ENCODE measurements at places on chromosomes 6 and 20.

DNA sequence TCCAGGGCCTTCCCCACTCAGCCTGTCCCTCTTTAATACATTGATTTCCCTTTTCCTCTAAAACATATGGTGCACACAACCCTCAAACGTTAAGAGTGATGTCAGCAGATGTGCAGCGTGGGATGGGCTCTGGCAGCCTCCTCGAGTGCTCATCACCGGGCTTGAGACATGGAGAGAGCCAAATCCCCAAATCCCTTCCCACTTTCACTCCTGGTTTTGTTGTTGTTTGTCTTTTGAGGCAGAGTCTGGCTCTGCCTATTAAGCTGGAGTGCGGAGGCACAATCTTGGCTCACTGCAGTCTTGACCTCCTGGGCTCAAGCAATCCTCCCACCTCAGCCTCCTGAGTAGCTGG lies 5.8 kb upstream of the PLTP start:
- DNase-seq, result no peak

DNA sequence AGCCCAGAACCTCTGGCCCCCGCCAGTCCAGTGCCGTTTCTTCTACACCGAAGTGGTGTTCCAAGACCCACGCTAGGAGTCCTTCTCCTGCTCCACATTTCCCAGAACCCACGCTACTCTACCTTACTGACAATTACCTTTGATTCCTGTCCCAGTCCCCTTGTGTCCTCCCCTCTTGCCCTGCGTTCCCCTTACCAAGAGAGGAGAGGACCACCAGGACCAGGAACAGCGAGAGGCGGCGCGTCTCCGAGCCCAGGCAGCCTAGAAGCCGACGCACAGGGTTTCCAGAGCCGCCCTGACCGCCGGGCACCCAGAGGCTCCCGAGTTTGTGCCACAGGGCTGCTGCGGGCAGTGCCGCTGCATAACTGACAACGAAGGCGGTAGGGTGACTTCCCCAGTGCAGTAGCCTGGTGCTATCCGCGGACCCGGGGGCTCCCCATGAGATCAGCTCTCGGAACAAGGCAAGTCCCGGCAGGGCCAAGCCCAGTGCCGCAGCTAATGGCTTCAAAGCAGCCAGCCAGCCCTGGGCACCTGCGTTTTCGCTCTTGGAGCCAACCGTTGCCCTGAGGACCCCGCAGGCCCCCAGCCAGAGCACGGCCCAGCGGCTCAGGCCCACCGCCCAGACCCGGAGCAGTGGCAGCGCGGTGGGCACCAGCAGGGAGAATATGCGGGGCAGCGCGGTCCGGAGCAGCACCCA lies 512 bp downstream of the TAP1 start:
- DNase-seq, result no peak

DNA sequence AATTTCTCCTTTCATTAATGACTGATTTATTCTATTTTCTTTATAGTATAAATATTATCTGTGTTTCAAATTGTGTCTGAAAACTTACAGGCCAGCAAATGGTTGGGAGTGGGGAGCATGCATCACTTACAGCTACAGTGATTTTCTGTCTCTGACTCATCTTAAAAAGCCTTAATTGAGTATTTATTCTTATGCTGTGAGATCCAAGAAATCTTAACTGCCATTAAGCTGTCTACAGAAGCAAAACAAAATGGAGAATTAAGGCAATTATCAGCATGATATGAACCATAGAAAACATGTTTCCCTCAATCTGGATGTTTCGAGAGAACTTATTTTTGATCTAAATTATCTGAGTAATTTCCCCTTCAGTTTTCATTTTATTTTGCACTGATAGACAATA lies 831.2 kb downstream of the KIF16B start:
- no peak for DNase-seq

DNA sequence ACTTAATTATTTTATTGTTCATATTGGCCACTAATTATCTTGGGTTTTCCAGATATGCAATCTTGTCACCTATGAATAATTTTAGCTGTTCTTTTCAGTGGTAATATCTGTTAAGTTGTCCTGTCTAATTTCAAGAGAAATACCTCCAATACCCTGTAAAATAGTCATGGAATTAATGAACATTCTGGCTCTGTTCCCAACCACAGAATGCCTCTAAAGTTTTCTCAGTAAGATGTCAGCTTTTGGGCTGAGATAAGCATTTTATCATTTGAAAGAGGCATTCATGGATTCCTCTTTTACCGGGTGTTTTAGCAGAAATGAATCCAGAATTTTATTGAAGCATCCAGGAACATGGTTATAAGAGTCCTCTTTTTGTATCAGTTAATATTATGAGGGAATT lies 109.3 kb downstream of the WDR27 start:
- no peak for DNase-seq

- DNase-seq, result no peak
These were observed 555.8 kb downstream of the PKHD1 start for GRCh38 chr6:51531623-51532022.

DNA sequence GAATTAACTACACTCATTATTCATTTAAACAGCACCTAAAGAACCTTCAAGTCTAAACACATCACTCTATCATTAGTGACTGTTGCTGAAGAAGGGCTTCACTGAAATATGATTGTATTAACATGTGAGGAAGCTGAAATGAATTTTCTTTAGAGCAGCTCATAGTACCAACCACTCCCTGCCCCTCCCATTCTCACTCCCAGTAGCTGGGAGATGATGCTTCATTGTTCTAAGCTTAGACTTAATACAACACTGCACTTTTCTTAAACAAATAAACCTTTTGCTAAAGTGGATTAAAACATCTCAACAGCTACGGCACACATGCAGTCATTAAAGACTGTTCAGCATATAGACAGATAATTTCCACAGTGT lies 63.1 kb downstream of the ATXN1 start:
- no peak for DNase-seq

DNA sequence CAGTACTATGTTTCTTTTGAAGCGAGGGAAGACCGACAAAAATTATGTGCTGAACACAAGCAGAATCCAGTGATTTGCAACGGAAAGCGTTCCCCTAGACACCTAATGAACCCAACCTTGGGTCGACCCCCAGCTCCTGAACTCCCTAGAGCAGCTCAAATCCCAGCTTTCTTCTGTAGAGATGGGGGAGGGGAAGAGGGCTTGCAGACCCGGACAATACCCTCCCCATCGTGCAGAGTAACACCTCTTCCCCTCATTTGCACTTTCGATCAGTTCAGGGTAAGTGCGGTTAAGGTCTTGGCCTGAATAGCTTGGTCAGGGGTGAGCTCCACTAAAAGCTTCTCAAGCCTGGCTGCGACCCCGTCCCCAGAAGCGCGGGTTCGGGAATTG lies 404 bp downstream of the CEP162 start:
- no peak for DNase-seq

DNA sequence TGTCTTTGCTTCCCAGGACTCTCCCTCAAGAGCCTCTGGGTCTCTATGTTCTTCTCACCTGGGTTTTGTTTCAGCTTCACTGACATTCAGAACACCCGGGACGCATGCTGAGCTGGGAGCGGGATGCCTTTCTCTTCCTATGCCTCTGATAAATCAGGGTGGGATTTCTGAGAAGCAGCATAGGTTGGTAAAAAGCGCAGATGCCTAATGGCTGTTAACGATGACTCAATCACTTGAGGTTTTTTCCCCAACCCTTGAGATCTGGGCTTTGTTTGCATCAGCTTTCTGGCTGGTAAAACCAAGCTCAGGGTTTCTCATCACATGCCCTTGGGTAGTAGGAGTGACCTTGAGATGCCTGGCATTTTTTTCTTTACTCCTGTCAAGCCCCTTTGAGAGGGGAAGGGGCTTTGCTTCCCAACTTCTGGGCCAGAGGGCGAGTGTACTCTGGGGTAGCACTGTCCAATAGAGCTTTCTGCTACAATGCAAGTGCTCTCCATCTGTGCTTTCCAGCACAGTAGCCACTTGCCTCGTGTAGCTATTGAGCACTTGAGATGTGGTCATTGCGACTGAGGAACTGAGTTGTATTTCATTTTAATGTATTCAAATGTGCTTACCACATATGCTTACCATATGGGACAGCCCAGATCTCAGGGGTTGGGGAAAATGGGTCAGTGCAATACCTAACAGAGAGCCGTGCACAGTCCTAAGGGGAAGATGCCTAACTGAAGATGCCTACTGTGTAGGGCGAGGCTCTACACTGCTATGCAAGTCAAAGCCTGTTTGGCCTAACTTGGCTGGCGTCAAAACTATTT lies 69.1 kb downstream of the PPP1R14C start:
- no peak for DNase-seq

GRCh38 chr6:82331031-82331773 lies 32.4 kb upstream of the TPBG start:
- DNase-seq, result no peak

DNA sequence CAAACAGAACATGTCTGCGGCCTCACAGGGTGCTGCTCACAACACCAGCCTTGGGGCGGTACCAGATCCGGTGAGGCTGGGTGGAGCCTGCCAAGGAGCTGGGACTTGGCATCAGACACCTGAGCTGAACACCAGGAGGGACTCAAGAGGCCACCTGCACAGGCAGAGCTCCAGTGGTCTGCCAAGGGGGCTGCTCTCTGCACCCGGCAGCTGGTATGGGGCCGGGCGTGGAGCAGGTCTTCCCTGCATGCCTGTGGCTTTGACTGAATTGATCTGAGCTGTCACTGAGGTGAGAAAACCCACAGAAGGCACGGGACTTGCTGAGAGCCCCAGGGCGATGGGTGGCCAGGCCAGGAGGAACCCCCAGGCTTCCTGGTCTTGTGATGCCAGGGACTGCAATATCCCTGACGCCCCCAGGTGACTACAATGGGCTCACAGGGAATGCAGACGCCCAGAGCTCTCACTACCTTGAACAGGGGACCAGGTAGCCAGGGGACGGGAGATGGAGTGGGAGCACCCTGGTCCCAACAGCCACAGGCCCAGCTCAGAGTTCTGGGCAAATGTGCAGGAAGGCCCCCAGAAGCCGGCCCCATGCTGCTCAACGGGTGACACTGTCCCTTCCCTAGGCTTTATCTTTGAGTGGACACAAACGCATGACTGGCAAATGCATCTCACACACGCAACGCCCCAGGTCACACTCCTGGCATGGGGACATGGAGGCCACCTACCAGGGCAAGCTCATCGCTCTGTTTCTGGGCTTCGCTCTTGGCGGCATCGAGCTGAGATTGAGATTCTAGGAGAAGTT lies 48.2 kb downstream of the DSTN start:
- no peak for DNase-seq

DNA sequence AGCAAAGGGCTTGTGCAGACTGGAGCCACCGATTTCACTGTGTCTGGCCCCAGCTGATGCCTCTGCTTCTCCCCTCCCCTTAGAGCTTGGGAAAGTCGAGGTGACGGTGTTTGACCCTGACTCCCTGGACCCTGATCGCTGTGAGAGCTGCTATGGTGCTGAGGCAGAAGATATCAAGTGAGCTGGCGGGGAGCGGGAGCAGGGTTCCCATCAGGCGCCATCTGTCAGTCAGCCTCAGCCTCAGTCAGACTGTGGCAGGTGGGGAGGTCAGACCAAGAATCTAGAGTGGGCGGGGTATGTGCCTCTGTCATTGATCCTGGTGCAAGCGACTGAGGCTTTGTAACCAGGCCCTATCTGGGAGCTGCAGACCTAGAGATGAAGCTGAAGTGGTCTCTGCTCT lies 5.5 kb downstream of the ERGIC3 start:
- no peak for DNase-seq

DNA sequence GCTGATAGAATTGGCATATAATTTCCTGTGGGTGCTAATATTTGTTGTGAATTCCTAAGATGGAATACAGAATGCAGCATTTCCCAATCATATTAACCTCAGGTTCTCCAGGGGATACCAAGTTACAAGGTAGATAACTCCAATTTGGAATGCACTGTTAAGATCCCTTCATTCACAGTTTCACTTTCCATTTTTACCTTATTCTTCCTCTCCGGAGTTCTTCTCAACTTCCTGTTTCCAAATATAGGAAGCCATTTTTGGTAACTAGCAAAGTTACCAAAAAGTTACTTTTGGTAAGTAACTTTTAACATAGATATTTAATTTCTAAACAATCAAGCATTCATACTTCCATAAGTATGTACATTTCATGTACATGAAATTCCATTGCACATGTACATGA lies 63.5 kb upstream of the PHACTR2 start:
- DNase-seq, result no peak

DNA sequence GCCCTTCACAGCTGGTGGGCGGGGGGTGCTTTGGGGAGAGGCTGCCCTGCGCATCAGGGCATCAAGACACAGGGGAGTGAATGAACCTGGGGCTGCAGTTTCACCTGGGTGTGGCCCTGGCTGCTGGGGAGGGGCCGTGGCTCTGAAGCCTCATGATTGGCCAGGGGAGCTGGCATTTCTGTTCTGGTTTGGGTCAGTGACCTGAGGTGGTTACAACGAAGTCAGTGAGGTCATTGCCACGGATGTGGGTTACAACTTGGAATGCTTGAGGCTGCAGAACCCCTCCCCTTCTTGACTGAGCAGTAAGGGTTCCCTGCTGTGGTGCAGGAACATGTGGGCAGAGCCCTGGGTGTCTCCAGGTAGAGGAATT lies 3.0 kb downstream of the TCEA2 start:
- no peak for DNase-seq

- no peak for DNase-seq
These were observed 1.3 kb upstream of the PGC start for GRCh38 chr6:41748542-41748941.

- DNase-seq, result no peak
These were observed 70.6 kb downstream of the OLIG3 start for GRCh38 chr6:137423451-137424168.

- no peak for DNase-seq
These were observed 61.0 kb downstream of the UST start for GRCh38 chr6:148807784-148808183.

DNA sequence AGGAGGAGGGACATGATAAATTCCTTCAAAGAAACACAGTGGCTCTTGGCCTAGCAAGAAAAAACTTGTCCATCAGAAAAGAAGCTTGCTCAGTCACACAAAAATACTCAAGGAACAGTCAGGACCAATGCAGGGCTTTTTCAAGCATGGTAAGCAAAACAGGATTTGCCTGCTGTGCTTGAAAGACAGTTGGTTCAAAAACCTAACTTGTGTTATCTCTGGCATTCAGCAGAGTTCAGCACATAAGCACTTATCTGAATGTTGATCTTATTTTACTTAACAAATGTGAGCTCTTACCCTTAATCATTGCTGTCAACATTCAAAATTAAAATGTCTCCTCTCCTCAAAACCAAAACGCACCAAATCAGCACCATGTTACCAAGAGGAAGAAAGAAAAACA lies 38.3 kb downstream of the ATG5 start:
- no peak for DNase-seq

GRCh38 chr6:149264629-149265028 lies 52.9 kb upstream of the TAB2 start:
- no peak for DNase-seq

GRCh38 chr20:38630727-38631126 lies 29.1 kb downstream of the ARHGAP40 start:
- no peak for DNase-seq

- DNase-seq, result no peak
These were observed 139.2 kb upstream of the PLN start for GRCh38 chr6:118408863-118409262.

- DNase-seq, result no peak
These were observed 130.4 kb downstream of the MOXD1 start for GRCh38 chr6:132270726-132271402.

- DNase-seq, result no peak
These were observed 211.0 kb downstream of the NFATC2 start for GRCh38 chr20:51331481-51331880.

All from nucleus accumbens (tissue), 56 donors.